ENCODE measurements at places on chromosomes 3 and 15.

- DNase-seq = no peak
Observed at GRCh38 chr15:56052395-56053045, 59.1 kb upstream of the NEDD4 start.

- peak; percentile 26 for DNase-seq
Observed at GRCh38 chr3:127953091-127954035, 38.3 kb downstream of the KBTBD12 start.

GRCh38 chr3:21942328-21942727 is 191.3 kb upstream of the ZNF385D start:
- peak; percentile 95 for DNase-seq

GRCh38 chr15:87639305-87640011 is 617.1 kb downstream of the NTRK3 start:
- DNase-seq = no peak

All from fibroblast of skin of left quadriceps (primary cell).